Adrenal gland (tissue), 19 donors: ENCODE measurements at places on chromosomes 2 and 18.

DNA sequence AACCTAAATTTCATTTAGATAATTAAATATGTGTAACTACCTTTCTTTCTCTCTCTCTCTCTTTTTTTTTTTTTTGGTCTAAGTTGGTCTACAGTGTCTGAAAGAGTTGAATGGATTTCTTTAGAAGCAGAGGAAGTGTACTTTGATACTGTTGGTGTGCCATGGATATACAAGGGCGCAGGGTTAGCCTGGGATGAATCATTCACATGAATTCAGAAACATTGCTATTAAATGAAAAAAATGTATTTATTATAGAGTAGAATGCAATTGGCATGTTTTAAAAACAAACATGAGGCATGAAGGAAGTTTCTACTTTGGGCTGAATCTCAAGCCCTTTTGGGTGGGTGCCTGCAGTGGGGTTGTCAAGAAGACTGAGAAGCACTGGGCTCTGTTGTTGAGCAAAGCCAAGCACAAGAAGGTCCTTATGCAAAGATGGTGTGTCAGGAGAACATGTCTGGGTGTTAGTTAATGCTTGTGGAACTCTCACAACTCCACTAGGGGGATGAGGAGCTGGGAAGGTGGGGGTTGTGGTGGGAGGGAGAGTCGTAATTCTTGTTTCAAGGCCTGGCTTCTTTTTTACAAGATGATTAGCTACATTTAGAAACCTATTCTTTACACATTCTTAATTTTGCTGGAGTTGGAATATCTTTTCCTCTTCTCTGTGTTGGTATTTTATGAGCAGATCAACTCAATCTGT, 57.9 kb downstream of the LYPD6 start:
- no peak for DNase-seq

- DNase-seq = no peak
Measured at GRCh38 chr2:121608367-121608766, 40.9 kb downstream of the CLASP1 start.

- DNase-seq = peak; percentile 93
Measured at GRCh38 chr2:239199041-239199768, 201.6 kb downstream of the HDAC4 start.

DNA sequence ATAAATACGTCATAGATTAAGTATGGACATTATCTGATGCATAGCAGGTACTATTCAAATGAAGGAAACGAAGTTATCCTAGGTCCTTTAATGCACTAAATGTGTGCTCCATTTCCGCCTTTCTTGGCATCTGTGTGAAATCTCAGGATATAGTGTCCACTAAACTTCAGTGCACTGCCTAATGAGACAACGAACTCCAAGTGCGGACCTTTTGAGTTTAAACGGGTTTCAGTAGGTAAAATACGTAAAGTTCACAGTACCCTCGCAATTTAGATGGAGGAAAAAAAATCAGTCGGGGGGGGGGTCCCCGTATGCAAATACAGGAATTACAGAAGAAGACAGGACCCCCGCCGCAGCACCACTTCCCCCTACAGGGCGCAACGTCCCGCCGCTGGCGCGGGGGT, 729 bp upstream of the REL start:
- DNase-seq = no peak

- no peak for DNase-seq
Measured at GRCh38 chr2:26633351-26633945, 7.7 kb downstream of the CIB4 start.

DNA sequence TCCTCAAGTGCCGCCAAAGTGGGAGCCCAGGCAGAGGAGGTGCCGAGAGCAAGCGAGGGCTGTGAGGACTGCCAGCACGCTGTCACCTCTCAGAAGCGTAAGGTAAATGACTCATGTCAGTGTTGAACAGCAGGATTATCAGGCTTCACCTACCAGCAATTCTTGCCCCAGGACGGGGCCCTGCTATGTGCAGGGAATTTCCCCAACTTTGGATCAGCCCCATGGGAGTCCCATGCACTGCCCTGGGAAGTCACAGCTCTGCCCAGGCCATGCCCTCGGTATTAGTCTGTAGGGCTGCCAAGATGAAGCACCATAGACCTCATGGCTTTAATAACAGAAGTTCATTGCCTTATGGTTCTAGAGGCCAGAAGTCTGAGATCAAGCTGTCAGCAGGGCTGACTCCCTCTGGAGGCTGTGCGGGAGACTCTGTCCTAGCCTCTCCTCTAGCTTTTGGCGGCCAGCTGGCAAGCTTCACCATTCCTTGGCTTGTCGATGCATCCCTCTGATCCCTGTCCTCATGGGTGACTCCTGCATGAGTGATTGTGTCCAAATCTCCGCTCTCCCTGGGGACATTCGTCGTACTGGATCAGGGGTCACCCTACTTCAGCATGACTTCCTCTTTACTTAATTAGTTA, 55.9 kb downstream of the TRPM8 start:
- DNase-seq = no peak

DNA sequence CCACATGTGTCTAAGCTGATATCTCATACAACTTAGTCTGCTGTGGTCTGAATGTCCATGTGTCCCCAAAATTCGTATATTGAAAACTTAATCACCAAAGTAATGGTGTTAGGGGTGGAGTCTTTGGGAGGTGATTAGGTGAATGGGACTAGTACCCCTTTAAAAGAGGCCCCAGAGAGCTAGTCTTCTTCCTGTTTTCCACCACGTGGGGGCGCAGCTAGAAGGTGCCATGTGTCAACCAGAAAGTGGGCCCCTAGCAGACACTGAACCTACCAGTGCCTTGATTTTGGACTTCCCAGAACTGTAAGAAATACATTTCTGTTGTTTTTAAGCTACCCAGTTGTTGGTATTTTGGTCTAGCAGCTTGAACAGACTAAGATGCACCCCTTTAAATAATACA, 86.6 kb downstream of the ASB1 start:
- DNase-seq = peak; percentile 47

GRCh38 chr2:110958346-110959119, 162.2 kb upstream of the BCL2L11 start:
- no peak for DNase-seq

- no peak for DNase-seq
Measured at GRCh38 chr2:141501752-141502151, 629.1 kb downstream of the LRP1B start.

DNA sequence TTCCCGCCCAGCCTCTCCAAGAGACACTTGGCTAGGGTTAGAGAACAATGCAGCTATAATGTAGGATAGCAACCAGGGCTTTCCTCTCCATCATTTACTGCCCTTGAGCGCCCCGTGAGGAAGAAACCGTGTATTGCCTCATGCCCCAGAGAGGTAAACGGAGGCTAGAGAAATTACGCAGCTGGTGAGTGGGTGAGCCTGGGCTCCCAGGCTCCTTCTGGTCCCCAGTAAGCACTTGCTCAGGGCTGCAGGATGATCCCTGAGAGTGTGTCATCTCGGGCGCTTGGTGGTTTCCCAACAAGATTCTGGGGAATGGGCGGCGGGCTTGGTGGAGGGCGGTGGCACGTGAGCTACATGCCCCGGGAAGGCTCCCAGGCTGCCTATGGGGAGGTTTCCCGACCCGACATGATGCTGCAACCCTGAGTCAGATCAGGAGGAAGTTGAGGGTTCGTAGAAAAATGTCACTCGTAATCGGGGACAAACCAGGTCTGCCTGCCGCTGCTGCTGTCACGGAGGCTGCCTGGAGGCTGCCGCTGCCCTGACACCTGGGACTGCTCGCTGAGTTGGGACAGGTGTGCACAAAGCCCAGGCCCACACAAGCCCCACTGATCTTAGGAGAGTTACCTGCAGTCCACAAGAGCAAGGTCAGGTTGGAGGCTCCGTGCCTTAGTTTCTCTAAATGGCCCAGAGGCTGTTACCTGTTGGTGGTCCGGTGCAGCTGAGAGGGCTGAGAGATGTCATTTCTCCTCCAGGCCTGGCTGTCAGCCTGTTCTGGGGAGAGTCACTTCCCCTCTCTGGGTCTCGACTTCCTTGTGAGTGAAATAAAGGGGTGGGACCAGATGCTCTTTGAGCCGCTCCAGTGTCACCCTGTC, at the start of gene GPR55:
TSS of gene GPR55 (minus strand) at position 773 of the 872 bp plus-strand sequence. CDS start 14,280 bp downstream, outside the sequence.
- no peak for DNase-seq

DNA sequence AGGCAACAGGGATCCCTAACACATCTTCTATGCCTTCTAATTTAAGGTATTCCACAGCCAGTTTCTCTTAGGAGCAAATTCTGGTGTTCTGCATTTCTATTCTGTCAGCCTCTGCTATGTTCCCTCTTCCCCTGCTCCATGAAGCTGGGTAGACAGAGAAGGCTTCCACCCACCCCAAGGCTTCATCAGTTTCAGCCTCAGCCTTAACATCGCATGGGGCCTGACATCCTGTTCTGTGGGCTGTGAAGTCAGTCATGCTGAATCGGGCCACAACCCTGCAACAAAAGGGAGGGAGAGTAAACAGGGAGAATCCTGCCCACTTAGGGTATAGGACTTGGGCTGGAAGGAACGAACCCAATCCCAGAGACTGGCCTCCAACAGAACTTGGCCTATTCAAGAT, 70.6 kb upstream of the PPM1B start:
- no peak for DNase-seq

DNA sequence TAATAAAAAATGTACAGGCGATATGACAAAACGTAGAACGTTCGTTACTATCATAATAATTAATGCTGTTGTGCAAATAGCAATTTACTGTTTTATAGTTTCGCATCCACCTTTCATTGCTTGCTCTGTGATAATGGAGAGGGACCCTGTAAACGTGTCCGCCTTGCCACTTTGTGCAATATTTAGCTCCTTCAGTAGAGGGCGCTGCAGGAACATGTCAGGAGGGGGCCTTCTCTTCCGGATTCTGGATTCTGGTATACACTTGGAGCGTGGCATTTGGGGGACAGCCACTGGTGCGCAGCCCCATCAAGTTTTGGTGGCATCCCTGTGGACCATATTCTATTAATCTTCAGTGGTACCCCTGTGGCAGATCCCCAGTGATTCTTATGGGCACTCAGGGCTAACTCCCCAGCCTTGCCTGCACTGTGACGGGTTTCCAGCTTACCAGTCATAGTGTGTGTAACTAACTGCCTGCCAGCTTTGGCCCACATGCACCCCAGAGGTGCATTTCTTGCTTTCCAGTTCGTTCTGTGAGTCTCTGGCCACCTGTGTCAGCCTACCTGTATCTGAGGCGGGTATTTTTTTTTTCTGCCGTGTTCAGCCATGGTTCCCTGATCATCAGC, 140.3 kb downstream of the CYRIA start:
- no peak for DNase-seq

GRCh38 chr2:151569167-151569566, 159.5 kb downstream of the RIF1 start:
- DNase-seq = no peak

DNA sequence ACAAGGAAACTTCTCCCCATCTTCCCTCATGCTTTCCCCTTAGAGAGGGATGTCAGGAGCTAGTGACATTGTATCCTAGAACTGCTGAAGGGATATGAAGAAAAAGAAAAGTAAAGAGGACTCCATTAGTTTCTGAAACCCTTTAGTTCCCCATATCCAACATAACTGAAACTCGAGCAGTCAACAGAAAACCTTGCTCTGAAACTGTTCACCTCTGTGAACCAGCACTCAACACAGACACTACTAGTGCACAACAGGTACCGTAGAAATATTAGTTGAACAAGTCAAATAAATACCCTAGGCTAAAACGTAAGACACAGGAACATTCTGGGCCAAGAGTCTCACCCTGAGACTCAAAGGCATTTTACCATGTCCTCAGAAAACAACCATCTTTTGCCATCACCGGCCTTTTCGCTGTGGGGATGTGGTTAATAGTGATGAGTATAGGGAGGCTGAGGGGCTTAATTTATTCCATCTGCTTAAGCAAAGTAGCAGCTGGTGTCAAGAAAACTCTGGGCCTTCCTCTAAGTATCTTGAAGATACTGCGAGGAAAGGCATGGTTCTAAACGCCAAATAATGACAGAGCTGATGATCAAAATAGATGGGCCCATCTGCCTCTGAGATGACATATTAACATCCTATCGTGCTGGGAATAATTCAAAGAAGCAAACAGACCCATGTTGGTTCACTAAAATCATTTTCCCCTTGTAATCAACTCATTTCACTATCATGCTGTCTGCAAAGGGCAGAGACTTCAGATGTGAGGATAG, 156.8 kb downstream of the STK39 start:
- no peak for DNase-seq

GRCh38 chr2:150127346-150127990, 360.0 kb downstream of the RND3 start:
- DNase-seq = no peak

DNA sequence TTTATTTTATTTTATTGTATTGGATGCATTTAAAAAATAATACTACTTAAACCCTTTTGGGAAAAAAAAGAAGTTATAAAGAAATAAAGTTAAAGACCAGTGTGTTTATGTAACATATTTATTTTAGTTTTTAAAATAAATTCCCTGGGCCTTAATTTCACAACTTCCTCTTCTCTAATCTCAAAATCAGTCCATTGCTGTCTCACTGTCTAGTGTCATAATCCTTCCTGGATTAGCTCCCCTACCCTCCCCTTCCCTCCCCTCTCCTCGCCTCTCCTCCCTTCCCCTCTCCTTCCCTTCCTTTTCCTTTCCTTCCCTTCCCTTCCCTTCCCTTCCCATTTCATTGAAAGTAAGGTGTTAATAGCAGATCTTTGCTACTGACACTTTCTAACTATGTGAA, 40.3 kb upstream of the ZEB2 start:
- DNase-seq = no peak

DNA sequence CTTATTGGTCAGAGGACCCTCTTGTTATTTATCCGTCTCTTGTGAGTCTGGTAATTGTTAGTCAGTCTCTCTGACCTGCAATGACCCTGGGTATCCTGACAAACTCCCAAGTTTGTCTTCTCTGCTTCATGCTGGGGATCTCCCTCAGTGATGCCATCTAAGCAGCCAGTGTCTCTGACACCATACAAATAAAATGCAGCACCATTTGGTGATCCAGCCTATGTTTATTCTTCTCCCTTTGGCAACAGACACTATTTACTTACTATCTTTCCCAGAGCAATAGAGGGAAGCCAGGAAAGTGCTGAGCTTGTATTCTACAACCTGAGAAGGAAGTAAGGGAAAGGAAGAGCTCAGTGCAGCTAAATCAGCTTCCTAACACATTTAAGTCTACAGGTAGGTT, 15.9 kb downstream of the SERPINE2 start:
- no peak for DNase-seq
